ENCODE measurements at places on chromosomes 7 and 10. TPM values are rescaled to one million over a fixed set of nuclear protein-coding genes. Genes with fewer than 3 reads are reported as not detected.

- DNase-seq: no peak
Observed at GRCh38 chr10:25843551-25844170, 90.4 kb upstream of the MYO3A start.

- peak; percentile 90 for DNase-seq
Observed at GRCh38 chr7:102272075-102272916, 14.4 kb upstream of the SH2B2 start.

GRCh38 chr10:73217628-73218027 is 29.4 kb downstream of the DNAJC9 start:
- no peak for DNase-seq

DNA sequence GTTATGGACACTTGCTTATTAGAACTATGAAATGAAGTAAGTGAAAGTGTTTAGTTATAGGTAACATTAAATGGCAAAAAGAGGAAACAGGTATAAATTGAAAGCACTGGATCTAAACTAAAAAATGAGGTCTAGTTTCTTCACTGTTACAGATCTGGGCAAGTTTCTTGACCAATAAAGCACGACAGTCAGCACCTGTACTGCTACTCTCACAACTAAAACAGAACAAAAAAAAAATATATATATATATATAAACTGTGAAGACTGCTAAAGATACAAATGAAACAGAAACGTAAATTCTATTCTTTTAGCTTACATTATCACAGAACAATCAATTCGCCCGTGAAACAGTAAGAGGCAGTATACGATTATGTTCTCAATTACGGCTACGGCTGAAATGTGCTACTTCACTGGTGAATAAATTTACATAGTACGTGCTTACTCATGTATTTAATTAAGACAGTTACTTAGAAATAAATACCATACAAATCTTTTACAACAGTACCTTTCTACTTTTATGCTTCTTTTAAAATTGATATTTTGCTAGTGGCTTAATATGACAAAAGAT is 4.2 kb downstream of the AHR start:
- peak; percentile 84 for DNase-seq

The ATP6V0E2 gene
- total RNA-seq: 6.9 TPM
